GM23248 (cell line): ENCODE measurements at places on chromosomes 6 and 20.

DNA sequence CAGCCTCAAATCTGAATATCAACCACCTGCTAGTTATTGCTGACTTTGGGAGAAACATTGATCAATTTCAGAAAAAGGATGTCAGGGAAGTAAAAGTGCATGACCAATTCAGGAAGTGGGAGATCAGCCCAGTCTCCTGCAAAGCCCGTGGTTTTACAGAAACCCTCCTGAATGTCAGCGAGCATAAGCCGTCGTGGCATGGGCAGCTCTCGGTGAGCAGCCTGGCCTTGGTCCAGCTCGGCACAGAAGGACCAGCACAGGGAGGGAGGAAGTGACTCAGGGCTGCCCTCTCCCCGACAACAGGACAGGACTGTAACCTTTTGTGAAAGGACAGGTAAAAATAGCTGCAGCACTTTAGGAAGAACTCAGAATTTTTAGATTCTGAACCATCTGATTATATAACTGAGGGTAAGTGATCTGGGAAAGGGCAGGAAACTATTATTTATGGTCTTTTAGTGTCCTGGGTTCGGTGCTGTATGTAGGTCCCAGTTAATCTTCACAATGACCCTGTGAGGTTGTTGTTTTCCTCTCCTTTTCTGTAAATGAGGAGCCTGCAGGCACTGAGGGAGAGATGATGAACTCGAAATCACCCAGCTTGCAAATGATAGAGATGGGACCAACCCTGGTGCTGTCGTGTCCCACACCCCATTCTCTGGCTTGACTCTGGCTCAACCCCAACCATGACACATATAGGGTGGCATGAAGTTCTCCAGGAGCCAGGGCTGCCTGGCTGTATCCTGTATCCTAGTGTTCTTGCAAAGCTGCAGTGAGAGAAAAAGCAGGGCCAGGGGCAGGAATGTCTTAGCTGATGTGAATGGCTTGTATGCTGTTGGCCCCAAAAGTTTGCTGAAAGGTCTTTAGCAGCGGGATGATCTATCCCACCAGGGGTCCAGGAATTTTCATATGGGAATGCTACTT lies 37.6 kb downstream of the NRN1 start:
- peak; percentile 82 for DNase-seq

DNA sequence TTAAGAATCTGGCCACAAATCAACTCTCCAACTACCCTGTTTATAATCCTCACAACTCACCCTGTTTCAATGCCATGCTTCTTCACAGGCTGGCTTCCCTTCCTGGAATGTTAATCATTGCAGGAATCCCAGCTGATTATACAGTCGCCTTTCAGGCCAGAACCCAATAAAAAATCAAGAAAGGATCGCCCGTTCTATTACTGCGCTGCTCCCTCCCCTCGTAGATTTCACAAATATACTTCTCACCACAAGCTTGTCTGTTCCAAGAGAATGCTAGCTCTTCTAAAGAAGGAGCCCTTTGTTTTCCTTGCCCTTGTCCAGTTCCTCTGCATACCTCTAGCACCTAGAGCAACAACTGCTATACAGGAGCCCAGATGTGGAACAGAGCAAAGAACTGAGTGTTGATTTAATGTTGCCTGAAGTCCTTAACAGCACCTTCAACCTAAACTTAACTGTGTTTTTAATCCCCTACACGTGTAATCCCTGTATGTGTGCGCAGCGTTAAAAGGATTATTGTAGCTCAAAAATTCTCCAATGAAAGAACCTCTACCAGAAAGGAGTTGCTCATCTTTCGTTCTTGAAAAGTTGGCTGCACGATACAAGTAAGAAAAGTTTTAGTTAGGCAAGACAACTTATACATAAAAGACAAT lies 988 bp downstream of the ECHDC1 start:
- DNase-seq, result peak; percentile 63

DNA sequence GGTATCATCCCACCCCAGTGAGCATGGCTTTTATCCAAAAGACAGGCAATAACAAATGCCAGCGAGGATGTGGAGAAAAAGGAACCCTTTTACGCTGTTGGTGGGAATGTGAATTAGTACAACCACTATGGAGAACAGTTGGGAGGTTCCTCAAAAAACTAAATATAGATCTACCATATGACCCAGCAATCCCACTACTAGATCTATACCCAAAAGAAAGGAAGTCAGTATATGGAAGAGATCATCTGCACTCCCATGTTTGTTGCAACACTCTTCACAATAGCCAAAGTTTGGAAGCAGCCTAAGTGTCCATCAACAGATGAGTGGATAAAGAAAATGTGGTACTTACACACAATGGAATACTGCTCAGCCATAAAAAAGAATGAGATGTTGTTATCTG lies 5.9 kb upstream of the KIAA1755 start:
- no peak for DNase-seq

- DNase-seq, result no peak
Observed at GRCh38 chr6:162653808-162654207, 73.8 kb downstream of the PRKN start.

GRCh38 chr6:161273274-161273751 lies 548 bp downstream of the AGPAT4 start:
- DNase-seq, result peak; percentile 74

GRCh38 chr6:82702574-82702973 lies 339.0 kb downstream of the TPBG start:
- no peak for DNase-seq

- no peak for DNase-seq
Observed at GRCh38 chr20:36871640-36872570, 4.0 kb upstream of the TLDC2 start.
